MM.1S (cell line): ENCODE measurements at places on chromosomes 12 and 14.
A peak's percentile ranks its signal among the peaks of the same experiment; 100 is the strongest.

- DNase-seq, result peak; percentile 72
Observed at GRCh38 chr14:67426983-67427606, 15.1 kb upstream of the PLEK2 start.

- no peak for DNase-seq
Observed at GRCh38 chr12:91311081-91311480, 128.5 kb upstream of the DCN start.

- DNase-seq, result no peak
Observed at GRCh38 chr14:98161356-98161755, 1110.6 kb downstream of the BCL11B start.

GRCh38 chr14:102218688-102219087 is 79.0 kb downstream of the WDR20 start:
- DNase-seq, result no peak

- no peak for DNase-seq
Observed at GRCh38 chr14:72155379-72155993, 223.3 kb downstream of the RGS6 start.

DNA sequence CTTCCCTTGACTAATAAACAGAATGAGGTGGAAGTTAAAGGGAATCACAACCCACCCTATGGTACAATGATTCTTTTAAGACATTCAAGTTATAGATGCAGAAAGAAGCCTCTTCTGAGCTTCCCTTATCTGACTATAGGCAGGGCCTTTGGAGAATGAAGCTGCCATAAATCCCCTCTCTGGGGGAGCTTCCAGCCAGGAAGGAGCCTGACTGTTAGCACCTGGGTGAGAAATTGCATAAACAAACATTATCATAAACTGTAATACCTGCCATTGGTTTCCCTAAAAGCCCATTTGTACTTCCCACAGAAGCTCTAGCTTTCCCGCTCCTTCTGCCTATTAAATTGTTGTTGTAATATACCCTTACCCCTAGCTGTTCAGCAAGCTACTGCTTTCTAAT is 81.3 kb upstream of the RESF1 start:
- DNase-seq, result peak; percentile 3

DNA sequence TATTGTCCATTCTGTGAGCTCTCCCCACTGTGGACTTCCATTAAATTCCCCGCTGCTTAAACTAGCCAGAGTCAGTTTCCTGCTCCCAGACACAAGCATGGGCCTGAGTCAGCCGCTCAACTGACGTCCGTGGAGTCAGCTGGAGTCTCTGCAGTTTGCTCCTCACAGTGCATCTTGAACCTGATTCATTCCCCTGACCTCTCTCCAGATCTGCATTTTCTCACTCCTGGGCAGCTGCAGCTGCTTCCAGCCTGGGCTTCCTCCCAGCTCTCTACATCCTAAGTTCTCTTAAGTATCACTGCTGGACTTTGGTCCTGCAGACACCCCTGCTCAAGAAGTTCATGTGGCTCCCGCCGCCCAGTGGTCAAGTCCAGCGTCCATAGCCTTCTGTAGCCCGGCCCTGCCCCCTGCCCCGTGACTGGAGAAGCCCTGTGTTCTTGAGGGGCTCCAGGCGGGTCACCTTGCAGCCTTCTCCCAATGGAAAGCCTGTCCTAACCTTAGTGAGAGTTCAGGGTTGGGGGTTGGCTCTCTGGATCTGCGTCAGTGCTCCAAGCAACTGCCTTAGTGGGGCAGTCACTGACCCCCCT is 20.0 kb downstream of the NFKBIA start:
- DNase-seq, result no peak
